ENCODE measurements at places on chromosomes 7 and 10. TPM values are rescaled to one million over a fixed set of nuclear protein-coding genes. Genes with fewer than 3 reads are reported as not detected.

The CYP3A4 gene
- total RNA-seq, result not detected

The PNLIPRP2 gene
- not detected for total RNA-seq

The ADAMTS14 gene
- 0.09 TPM for total RNA-seq

The MAGI2 gene
- total RNA-seq, result 0.45 TPM

The DOCK1 gene
- total RNA-seq, result 27.3 TPM

The PIK3CG gene
- not detected for total RNA-seq

The RTKN2 gene
- 0.84 TPM for total RNA-seq

All from A549 treated with DMSO at 1 μM for 4 hours (cell line).